Activated gamma-delta T cell treated with Interleukin-2 at 50 U/mL for 16 hours (primary cell): ENCODE measurements at places on chromosomes 5 and 9.

DNA sequence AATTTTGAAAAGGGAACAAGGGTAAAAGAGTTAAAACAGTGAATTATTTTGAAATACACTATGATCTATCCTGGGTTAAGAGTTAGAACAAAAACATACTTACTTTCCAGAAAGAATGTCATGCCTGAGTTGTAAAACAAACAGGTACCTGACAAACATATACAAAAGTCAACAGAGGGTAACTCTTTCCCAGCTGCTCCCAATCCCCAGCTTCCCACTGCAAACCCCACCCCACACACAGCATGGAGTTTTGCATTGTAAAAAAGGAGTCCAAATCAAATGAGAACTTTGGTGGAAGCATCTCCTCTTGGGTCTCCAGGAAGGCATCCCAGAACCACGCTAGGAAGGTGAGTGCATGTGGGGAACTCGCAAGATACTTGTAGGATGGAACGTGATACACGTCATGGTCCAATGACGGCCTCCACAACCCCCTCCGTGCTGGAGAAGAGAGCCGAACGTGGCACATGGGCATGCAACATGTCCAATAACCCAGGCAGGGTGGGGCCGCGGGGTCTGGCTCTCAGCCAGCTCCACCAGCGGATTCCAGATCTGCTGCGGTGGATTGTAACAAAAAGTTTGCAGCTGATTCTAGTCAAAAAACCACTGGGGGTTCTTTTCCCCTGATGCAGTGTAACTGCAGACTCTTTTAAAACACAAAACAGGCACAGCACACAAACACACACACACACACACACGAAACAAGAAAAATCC lies 55.8 kb downstream of the EPB41L4B start:
- DNase-seq = no peak

- DNase-seq = no peak
Observed at GRCh38 chr9:116300360-116300870, 146.8 kb downstream of the PAPPA start.

DNA sequence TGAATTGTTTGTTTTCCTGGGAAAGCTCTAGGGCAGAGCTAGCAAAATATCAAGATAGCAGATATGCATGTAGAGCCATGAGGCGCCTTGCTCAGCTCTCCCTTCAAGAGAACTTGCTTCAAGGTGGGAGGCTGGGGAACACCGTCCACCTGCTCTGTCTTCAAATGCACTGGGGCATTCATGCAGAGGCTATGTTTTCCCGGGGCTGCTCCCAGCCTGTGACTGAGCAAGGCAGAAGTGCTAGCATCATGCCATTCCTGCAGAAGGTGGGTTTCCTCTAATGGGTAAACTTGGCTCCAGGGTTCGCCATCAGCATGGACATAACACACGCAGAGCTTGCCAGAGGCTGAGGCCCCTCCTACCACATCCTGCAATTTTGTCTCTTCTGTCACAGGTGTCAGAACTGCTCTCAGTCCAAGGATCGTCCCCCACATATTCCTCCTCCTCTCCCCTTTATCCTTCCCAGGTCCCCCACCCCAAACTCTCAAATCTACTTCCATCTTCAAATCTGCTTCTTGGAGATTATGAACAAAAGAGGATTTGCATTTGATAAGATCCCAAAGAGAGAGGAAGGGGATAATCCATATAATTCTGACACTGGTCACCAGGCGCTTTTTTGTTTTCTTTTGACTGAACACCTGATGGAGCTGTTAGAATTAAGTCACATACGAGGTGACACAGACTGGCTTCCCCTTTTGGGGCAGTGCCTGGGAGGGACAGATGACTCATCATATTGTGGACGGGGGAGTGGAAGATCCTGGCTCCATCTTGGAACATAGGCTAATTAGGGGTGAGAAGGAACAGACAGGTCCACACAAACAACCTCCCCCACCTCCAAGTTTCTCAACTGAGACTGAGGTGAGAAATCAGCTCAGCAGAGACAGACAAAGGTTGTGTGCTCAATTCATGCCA lies 85.0 kb upstream of the TAF11L2 start:
- DNase-seq = no peak

DNA sequence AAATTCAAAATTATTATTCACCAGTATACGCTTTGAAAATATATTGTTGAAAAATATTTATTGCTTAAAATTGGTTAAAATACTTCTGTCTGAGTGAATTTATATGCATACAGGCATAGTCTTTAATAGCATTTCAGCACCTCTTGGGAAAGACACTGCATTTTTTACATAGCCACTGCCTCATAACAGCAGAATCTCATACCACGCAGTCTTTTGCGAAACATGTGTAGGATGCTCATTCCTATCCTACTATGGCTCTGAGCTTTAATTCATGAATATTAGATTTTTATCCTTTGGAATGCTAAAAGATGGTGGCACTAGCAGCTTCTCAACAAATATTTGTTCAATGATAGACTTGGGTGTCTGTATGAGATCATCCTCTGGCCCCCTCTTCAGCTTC lies 94.0 kb upstream of the SH3GL2 start:
- no peak for DNase-seq

DNA sequence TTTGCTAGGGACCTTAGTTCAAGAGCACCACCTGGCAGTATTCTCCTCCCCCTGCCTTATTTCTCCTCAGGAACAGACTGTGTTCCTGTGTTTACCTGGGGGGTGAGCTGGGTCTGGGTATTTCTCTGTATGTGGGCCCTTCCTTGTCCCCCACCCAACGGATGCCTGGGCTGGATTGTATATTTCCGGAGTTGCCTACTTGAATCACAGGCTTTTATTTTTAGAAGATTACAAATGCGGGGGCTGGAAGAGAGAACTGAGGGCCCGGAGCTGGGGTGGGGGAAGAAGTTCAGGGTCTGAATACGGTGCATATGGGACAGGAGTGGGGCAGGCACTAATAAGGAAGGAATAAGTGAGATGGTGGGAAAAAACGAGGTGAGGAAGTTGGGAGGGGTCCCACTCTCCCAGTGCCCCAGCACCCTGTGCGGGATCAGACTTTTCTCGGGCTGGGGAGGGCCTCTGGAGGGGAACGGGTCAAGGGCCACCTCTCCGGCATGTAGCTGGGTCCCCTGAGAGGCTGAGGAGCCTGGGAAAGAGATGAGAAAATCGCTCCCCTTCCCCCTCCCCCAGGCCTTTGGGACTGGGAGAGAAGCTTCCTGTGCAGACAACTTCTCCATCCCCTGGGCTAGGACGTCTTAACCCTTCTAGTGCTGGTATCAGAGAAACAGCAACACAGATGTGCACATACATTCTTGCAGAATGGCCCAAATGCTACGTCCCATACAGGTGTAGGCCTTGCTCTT lies 42.1 kb downstream of the PCDH1 start:
- no peak for DNase-seq

- DNase-seq = no peak
Observed at GRCh38 chr5:80194468-80194867, 61.4 kb downstream of the SERINC5 start.

- DNase-seq = no peak
Observed at GRCh38 chr5:57804007-57804444, 321.4 kb upstream of the ACTBL2 start.

GRCh38 chr9:95230046-95230445 lies 87.5 kb downstream of the FANCC start:
- no peak for DNase-seq

GRCh38 chr5:154940375-154940771 lies 500 bp upstream of the MRPL22 start:
- no peak for DNase-seq

- DNase-seq = no peak
Observed at GRCh38 chr5:159021901-159022556, 77.7 kb downstream of the EBF1 start.

- no peak for DNase-seq
Observed at GRCh38 chr5:94043311-94043710, 301.9 kb upstream of the POU5F2 start.

DNA sequence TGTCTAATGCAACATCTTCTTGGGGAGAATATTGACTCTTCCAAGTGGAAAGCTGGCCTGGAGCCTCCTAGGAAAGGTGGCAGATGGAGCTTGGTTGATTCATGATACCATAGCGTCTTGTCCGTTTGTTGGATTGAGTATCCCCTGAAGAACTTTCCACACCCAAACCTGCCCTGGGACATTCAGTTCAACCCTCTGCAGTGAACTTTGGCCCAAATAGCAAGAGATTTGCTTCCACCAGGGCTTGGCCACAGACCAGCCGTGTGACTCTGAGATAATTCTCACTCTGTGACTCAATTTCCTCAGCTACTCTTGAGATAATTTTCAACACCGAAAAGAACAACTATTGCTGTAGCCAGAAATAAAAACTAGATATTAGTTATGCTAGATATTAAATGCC lies 108.0 kb upstream of the RAD23B start:
- DNase-seq = no peak

- no peak for DNase-seq
Observed at GRCh38 chr5:73663860-73664240, 37.9 kb downstream of the ARHGEF28 start.

- no peak for DNase-seq
Observed at GRCh38 chr9:74357577-74357976, 139.6 kb upstream of the RORB start.

DNA sequence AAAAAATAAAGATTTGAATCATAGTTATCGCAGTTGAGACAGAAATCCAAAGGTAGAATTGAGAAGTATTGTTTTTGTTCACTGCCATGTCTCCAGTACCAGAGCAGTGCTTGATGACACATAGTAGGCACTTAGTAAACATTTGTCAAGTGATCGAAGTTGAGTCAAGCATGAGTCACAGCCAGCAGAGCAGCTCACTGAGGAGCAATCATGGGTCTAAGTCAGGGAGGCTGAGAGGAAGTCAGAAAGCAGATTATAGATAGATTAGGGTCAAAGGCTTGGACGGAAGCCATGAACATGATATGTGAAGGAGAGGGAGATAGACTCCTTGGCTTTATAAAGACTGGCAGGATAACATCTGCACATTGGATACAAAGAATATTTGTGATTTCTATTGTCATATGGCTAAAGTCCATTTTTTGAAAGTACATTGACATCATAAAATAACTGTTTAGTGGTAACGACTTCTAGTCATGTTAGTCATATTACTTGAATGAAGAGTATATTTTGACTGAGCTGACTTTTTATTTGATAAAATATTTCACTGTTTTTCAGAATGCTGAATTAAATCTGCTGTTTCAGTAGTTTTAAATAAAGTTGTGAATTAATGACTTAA lies 168.5 kb downstream of the RAB3C start:
- DNase-seq = no peak

- no peak for DNase-seq
Observed at GRCh38 chr9:643966-644365, 197.5 kb upstream of the DMRT1 start.

- no peak for DNase-seq
Observed at GRCh38 chr9:90772386-90772785, 29.2 kb upstream of the SYK start.

GRCh38 chr9:120538339-120538738 lies 41.6 kb downstream of the CDK5RAP2 start:
- no peak for DNase-seq

GRCh38 chr5:63877961-63878360 lies 84.3 kb downstream of the HTR1A start:
- no peak for DNase-seq

DNA sequence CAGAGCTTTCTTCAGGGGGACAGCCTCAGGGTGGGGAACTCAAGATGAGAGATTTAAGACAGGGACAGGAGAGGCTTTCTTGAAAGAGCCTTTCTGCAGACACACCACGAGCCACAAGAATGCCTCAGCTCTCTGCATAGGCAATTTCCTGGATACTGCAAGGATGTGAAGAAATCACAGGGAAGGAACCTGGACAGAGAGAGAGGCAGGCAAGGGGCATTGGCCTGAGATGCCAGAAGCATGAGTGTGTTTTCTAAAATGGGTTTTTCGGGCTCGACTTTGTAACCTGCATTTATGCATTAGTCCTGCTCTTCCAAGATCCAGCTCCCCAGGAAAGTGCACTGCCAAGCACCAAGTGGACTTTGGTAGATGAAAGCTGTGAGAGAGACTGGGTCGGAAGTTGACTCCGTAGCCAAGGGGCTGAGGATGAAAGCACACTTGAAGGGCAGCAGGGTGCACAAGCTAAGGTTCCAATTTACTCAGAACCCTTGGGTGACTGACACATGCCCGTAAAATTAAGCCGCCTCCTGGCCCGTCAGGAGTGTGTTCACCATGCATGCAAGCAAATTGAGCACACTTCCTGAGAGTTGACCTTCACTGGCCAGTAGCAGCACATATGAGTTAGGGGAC lies 90.9 kb downstream of the CFAP90 start:
- no peak for DNase-seq

- no peak for DNase-seq
Observed at GRCh38 chr9:132820169-132820944, 57.7 kb downstream of the AK8 start.

GRCh38 chr5:683551-684481 lies 9.3 kb downstream of the TPPP start:
- DNase-seq = no peak

DNA sequence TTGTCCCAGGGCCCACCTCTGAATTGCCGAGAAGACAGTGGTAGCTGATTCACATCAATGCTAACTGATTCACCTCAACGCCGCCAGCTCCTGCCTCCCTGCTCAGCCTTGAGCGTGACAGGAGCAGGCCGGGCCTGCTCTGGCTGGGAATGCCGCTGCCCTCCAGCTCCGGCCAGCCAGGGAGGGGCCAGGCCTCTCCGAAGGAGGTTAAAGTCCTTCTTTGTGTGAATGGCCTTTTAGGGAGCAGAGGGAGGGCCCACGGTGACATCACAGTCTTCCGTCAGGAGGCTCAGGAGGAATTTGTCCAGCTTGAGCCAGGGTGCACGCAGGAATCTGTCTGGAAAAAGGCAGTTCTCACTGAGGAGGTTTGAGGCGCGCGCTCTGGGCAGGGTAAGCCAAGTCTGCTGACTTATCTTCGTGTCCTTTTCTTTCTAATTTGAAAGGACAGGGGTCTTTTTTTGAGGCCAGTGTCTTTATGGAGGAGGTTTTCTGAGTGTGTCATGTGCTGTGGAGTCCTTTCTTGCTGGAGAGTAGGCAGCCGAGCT lies 82.7 kb downstream of the C9orf152 start:
- no peak for DNase-seq

- no peak for DNase-seq
Observed at GRCh38 chr5:1159774-1160406, 41.5 kb upstream of the SLC6A19 start.

GRCh38 chr5:101539315-101539714 lies 636.2 kb upstream of the ST8SIA4 start:
- DNase-seq = no peak
